Stimulated activated CD4-positive, alpha-beta T cell treated with anti-CD3 and anti-CD28 coated beads, Interleukin-1b, Interleukin-23, amount 100 ng/mL, for 24 hours (primary cell): ENCODE measurements at places on chromosomes 12 and 14.

- DNase-seq: no peak
Measured at GRCh38 chr12:121238604-121239350, 28.8 kb downstream of the P2RX4 start.

- DNase-seq: no peak
Measured at GRCh38 chr12:67431411-67432020, 162.4 kb downstream of the CAND1 start.

- no peak for DNase-seq
Measured at GRCh38 chr12:65306366-65307168, 28.1 kb downstream of the MSRB3 start.

DNA sequence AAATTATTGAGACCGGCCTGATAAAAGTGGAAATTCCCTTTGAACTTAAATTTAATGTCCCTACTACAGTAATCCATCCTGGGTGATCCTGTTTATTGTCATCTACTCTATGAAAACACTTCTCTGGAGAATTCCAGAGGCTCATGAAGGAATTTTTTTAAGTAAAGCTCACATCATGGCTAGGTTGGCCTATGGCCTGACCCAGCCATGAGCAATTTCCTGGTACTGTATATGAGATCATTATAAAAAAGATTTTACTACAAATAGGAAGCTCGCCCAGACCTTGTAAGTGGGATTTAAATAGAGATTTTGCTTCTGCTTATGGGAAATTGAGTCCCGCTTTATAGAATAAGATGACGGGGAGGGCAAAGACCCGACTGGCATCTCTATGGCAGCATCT, 215.5 kb downstream of the DPF3 start:
- no peak for DNase-seq

- no peak for DNase-seq
Measured at GRCh38 chr12:27064397-27065342, 17.7 kb downstream of the C12orf71 start.

GRCh38 chr12:53122961-53123468, 19.7 kb downstream of the SOAT2 start:
- DNase-seq: no peak

DNA sequence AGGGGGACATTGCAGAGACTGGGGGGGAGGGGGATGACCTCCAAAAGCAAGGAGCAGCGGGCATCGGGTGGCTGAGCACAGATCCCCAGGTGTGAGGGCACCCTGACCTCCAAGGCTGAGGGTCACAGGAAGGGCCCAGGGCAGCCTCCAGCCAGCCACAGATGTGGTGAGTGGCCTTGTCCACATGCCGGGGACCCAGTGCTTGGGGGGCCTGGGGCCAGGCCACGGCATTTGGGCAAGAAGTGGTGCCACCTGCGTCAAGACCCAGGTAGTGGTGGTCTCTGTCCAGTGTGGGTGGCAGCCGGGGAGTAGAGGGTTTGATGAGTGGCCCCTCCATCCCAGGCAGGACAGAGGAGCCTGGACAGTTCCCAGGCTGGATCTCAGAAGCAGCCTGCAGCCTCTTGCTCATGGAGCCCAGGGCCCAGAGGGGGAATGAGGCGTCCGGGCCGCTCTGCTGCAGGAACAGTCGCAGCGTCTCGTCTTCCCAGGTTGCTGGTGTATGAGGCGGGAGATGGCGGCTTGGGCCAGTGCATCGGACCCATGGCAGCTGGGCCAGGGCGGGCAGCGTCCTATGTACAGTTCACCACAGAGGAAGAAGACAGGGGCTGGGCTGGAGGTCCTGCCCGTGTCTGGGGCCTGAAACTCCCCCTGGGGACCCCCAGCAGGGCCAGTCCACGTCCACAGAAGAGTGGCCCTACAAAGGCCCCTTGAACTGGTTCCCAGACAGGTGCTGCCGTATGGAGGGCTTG, 33.5 kb downstream of the CCNK start:
- DNase-seq: no peak

- DNase-seq: no peak
Measured at GRCh38 chr12:80791863-80792262, 75.2 kb downstream of the MYF5 start.

- DNase-seq: no peak
Measured at GRCh38 chr12:27975222-27976136, 2.9 kb upstream of the PTHLH start.

- no peak for DNase-seq
Measured at GRCh38 chr14:31777312-31777711, 216.1 kb downstream of the NUBPL start.

GRCh38 chr12:93970900-93971688, 177.3 kb upstream of the PLXNC1 start:
- DNase-seq: no peak
